ENCODE measurements at places on chromosomes 1 and 21.

- no peak for DNase-seq
Observed at GRCh38 chr1:174968750-174969244, 30.9 kb upstream of the CACYBP start.

DNA sequence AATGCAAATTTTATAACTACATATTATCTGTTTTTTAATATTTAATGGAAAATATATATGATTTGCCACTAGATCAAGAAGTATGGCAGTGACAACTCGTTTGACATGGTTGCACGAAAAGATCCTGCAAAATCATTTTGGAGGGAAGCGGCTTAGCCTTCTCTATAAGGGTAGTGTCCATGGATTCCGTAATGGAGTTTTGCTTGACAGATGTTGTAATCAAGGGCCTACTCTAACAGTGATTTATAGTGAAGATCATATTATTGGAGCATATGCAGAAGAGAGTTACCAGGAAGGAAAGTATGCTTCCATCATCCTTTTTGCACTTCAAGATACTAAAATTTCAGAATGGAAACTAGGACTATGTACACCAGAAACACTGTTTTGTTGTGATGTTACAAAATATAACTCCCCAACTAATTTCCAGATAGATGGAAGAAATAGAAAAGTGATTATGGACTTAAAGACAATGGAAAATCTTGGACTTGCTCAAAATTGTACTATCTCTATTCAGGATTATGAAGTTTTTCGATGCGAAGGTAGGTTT, 556 bp downstream of the IFI44 start:
- no peak for DNase-seq

DNA sequence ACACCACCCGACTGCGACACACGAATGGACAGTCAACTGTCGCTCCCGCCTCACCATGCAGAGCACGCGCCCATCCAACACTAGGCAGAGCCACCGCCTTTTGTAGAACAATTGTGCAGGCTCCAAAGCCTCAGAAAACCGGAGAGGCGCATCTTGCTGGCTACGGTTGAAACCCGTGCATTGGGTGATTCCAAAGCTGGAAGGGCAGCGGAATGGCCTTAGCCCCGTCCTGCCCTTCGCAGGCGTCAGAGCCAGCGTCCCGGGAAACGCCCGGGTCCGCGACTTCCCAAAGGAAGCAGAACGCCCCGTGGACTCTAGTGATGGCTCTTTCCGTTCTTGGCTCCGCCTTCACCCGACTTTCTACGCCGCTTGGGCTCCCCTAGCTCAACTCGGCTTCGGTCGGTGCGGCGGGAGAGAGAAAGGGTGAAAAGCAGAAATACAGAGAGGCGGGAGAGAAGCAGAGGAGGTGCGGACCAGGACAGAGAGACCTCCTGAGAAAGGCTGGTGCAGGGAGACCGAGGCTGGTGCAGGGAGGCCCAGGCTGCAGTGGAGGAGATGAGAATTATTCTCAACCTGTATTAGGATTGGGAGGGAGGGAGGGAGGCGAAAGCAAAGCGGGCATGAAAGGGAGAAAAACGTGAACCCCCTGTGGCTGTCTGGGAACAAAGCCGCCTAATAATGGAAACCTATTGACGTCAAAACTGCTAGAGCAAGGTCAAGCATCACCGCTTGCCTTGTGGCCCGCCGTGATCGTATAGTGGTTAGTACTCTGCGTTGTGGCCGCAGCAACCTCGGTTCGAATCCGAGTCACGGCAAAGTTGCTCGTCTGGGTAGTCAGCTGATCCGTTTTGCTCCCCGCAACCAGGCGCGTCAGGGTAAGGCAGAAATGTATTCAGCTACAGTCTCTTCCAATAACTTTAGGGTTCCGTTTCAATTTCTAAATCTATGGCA, 99.5 kb downstream of the PRKAB2 start:
- no peak for DNase-seq

GRCh38 chr1:7371926-7372325, 399.2 kb upstream of the VAMP3 start:
- no peak for DNase-seq

GRCh38 chr1:76799700-76800099, 67.6 kb upstream of the ST6GALNAC5 start:
- DNase-seq = no peak

- no peak for DNase-seq
Observed at GRCh38 chr1:7046314-7046713, 261.1 kb downstream of the CAMTA1 start.

DNA sequence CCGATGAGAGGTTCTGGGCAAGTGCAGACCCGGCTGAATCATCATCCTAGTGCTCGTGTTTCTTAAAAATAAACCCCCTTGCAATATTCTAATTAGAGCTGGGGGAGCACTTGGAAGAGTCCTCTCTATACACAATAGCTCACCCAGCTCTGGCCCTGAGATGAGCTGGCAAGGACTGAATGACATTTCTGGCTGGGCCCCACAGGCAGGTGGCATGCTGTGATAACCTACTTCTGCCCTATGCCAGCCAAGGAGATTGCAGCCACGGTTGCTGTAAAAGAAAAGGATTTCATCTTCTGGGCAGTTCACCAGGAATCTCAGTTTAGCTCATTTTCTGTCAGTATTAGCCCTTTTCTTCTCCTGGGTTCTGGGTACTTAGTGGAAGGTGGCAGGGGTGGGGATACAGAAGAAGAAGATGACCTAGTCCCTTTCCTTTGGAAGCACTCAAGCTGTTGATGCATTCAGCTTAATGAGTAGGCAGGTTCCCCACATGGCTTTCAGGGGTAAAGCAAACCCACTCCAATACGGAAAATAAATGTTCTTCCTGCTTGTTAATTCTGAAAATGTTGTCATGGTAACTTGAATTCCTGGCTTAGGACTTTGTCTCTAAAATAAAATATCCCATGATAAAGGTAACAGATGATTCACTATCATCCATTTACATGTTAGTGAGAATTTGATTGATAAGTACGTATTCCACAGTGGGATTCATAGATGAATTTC, 32.2 kb downstream of the VASH2 start:
- DNase-seq = no peak

- no peak for DNase-seq
Observed at GRCh38 chr1:44566281-44567046, 107.8 kb downstream of the TMEM53 start.

DNA sequence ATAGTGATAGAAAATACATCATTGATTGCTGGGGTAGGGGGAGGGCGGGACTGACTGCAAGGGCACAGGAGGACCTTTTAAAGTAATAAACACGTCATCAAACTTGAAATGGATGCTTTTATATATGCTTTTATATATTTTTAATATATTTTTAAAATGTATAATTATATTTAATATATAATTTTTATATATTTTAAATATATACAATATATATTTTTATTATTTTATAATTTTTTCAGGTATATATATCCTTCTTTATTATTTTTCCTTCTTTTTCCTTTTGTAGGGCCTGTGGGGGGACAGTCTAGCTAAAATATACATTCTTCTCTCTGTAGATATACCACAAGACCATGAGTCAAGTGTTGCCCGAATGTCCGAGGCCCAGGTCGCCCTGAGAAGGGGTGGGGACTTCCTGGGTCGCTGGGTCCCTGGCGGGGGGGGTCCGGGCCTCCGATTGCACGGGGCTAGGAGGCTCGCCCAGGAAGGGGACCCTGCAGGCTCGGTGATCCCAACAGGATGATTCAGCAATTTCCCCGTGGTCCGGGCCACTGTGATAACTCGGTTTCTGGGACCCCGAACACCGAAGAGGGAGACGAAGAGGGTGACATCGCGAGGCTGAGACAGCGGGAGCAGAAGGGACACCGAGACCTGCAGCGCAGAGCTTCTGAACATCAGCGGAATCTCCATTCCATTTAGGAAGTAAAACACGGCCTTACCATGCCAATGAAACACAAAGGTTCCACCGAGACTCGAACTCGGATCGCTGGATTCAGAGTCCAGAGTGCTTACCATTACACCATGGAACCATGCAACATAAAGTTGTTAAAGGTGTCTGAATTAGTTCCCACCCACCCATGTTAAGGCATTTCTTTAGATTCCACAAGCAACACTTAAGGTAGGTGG, 112.5 kb upstream of the NBPF11 start:
- no peak for DNase-seq

DNA sequence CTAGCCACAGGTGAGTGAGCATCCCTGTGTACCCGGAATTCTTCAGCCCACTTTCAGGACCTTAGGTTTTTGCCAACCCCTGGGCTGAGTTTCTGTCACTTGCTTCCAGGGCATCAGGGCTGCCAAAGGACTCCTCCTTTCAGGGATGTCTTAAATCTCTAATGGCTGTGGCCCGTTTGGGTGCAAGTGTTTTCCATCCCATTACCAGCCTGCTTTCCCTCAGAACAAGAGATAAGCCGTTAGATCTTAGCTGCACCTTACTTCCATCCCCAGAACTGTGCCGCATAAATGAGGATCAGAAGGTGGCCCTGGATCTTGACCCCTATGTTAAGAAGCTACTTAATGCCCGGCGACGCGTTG, 652 bp downstream of the SNAPIN start:
- DNase-seq = no peak

DNA sequence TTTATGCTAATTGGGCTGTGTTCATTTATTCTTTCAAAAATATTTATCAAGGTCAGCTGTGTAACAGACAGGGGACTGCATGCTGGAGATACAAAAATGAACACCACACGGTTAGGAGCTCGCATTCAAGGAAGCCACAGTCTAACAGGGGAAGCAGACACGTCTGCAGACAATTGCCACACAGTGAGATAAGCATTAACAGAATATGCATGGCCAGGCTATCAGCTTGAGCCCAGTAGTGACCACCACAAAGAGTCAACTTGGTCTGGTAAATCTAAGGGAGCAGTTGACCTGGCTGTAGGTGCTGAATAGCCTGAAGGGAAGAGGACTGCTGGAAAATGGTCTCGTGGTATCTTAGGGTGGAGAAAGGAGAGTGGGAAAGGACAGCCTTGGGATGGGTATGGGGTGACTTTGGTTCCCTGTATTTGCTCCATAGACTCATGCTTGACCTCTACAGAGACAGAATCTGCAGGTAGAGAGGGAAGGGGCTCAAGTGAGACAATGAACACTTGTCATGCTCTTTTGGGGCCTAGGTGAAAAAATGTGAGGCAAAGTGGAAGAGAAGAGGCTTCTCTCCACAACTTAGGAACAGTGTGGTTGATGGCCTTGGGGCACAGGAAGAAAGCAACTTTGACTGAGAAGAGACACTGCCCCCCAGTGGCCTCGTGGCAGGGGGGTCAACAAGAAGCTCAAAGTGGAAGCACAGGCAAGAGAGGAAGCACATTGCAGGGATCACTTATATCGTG, 7.6 kb upstream of the NPL start:
- no peak for DNase-seq

GRCh38 chr1:41884256-41885230, 34.2 kb downstream of the HIVEP3 start:
- no peak for DNase-seq

- no peak for DNase-seq
Observed at GRCh38 chr21:15183813-15184257, 119.0 kb upstream of the NRIP1 start.

DNA sequence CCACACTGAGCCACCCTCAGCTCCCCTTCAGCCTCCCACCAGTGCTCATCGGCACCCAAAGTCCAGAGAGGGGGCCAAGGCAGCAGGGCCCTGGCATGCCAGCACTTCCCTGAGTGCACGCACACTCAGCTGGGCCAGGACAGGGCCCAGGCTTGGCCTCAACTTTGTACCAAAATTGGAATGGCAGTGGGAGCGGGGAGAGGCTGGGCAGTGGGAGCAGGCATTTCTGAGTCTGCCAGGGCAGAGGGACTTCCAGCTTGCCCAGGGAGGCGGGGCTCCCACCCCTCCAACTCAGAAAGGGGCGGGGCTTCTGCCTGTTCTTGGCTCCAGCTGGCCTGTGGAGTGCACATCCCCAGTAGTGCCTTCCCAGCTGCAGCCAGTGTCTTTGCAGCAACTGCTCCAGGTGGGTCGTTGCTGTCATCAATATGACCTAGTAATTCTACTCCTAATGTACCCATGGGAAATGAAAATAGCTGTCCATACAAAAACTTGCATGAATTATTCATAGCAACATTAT, 10.3 kb upstream of the SNX7 start:
- DNase-seq = no peak

DNA sequence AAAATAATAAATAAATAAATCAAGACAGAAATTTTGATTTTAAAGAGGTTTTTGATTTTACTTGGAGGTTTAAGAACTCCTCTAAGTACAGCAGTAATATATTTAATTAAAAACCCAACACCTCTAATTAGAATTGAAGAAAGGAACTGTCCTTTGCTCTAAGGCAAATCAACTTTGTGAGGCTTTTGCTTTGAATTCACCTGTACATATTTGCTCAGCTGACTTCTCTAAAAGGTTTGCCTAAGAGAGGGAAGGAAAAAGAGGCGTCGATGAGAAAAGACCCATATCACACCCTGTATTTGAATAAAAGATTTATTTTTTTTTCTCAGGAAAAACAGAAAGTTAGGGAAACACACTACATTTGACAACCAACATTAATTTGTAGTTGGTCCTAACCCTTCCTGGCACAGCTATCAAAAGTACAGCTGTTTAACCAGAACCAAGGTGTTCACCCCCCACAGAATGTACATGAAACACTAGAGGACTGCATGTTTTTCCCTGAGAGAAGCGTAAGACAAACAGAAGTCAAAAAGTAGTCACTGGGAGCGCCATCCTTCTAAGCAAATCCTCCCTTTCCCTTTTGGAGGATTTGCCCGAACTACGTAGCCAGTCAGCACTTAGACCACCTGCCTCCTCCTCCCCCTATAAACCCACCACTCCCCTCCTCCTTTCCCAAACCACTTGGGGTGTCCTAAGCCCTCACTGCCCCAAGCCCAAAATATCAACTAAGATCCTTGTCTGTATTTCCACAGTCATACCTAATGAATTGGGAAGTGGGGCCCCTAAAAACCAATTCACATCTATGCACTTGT, 4.9 kb downstream of the MCL1 start:
- DNase-seq = no peak

DNA sequence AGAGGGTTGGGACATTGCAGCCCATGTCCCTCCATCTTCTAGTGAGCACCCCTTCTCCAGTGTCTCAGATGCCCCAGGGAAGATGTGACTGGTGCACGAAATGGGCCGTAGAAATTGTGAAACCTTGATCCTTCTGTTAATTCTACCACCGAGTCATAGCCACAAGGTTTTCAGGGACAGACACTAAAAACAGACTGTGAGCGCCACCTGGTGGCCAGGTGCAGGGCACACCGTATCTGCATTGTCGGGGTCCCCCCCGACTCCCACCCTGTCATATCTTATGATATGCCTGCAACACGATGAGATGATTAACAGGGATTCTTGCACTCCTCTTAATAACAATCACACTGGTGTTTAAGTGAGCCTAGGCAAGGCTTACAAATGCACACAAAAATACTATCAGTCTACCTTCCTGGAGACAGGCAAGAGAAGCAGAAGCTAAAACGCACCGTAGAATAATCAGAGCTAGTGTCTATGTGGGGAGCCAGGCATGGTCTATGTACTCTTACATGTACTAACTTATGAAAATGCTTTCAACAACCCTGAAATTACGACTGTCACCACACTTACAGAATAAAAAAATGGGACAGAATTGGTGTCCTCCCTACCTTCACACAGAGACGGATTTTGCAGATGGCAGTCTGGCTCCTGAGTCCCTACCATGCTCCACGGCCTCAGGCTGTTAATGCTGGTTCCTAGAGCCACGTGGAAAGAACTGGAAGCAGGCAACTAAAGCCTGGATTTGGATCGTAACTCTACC, 57.9 kb downstream of the FHAD1 start:
- DNase-seq = no peak

- DNase-seq = no peak
Observed at GRCh38 chr1:53325326-53326087, 2.4 kb downstream of the LRP8 start.

- DNase-seq = no peak
Observed at GRCh38 chr1:230594214-230594773, 48.0 kb upstream of the COG2 start.
